Memory B cell (primary cell): ENCODE measurements at places on chromosomes 4 and X.
A peak's percentile ranks its signal among the peaks of the same experiment; 100 is the strongest.

- DNase-seq, result no peak
- H3K4me1 ChIP-seq, result peaks cover 9% of the 10 kb centered on the region
- no peak overlapping the region for H3K4me3 ChIP-seq
- peaks cover 3% of the 10 kb centered on the region for H3K27me3 ChIP-seq
- no peaks in the 10 kb centered on the region for H3K36me3 ChIP-seq
These were observed 54.7 kb upstream of the MYOZ2 start for GRCh38 chr4:119080721-119081541.

DNA sequence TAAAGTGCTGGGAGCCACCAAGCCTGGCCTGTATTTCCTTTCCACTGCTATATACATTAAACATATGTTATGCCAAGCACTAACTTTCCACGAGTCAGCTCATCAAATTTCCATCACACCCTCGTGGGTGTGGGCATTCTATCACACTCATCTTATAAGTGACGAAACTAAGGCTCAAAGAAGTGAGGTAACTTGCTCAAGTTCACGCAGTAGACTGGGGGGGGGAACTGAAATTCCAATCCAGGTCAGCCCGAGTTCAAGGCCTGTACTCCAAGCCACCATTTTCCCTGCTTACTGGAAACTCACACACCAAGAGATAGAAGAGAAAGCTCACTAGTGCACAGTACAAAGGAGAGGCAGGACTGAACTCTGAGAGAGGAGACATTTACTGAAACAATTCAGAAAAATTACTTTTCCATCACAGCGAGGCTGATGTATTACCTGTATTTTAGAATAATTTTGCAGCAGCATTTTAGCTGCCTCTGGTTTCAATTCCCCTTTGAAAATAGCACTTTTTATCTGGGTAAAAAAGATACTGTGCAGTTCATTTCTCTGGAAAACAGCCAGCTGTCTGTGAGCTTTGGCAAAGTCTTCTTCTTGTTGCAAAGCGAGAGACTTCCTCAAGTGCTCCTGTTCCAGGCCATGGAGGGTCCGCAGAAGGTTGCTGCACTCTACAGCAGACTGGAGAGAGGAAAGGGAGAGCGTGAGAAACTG is 76.8 kb downstream of the EVC2 start:
- no peak overlapping the region for H3K27ac ChIP-seq
- H3K4me3 ChIP-seq, result no peak overlapping the region
- H3K4me1 ChIP-seq, result no peaks in the 10 kb centered on the region
- no peak for DNase-seq
- H3K36me3 ChIP-seq, result no peaks in the 10 kb centered on the region

- no peak overlapping the region for H3K4me3 ChIP-seq
- no peak overlapping the region for H3K27ac ChIP-seq
- DNase-seq, result no peak
- H3K36me3 ChIP-seq, result no peaks in the 10 kb centered on the region
- H3K27me3 ChIP-seq, result no peaks in the 10 kb centered on the region
- H3K4me1 ChIP-seq, result no peaks in the 10 kb centered on the region
These were observed 427.7 kb upstream of the MAGEB2 start for GRCh38 chrX:29787656-29788055.

DNA sequence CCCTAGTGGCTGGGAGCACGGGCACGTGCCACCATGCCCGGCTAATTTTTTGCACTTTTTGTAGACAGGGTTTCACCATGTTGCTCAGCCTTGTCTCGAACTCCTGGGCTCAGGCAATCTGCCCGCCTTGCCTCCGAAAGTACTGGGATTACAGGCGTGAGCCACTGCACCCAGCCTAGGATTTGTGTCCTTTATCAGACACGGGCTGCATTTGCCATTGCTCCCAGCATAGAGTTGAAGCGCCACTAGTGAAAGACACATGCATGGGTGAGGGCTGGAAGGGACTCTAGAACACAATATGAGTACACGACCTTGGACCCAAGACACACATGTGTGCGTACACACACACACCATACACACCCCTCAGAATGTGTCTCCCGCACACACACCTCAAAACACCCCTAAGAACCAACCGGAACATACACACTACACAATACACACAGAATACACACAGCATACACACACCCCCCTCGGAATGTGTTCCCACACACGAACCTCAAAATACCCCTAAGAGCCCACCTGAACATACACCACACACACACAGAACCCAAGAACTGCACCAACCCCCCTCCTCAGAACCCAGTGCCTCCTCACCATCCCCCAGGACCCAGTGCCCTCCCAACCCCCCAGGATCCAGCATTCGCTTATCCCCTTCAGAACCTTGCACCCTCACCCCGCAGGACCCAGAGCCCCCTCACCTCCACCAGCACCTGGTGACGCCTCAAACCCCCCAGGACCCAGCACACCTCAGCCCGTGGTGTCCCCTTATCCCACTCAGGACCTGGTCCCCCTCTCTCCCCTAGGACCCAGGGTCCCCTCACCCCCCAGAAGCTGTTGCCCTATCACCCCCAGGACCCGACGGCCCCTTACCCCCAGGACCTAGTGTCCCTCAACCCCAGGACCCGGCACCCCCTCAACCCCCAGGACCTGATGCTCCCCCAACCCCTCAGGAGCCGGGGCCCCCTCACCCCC is 1.0 kb downstream of the TNIP2 start:
- DNase-seq, result no peak
- H3K36me3 ChIP-seq, result peaks cover 5% of the 10 kb centered on the region
- no peaks in the 10 kb centered on the region for H3K27me3 ChIP-seq
- peaks cover 20% of the 10 kb centered on the region for H3K4me1 ChIP-seq
- H3K4me3 ChIP-seq, result peak overlapping the region; percentile 88

DNA sequence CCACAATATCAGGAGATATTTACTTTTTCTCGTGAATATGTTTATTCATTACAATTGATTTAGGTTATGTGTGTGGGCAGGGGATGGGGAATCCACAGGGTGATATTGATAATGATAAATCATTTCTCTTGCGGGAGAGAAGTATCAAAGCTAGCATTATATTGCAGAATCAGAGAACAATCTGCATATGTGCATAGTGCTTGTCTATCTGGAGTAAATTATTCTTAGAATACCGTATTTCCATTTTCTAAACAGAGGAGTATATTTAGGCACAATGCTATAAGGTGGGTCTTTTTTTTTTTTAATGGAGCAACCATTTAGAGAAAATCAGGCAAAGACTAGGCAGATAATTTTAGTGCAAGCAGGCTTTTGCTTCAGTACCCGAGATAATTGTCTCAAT is 166.0 kb upstream of the ARX start:
- H3K27ac ChIP-seq, result no peak overlapping the region
- H3K27me3 ChIP-seq, result no peaks in the 10 kb centered on the region
- no peaks in the 10 kb centered on the region for H3K36me3 ChIP-seq
- no peak for DNase-seq

DNA sequence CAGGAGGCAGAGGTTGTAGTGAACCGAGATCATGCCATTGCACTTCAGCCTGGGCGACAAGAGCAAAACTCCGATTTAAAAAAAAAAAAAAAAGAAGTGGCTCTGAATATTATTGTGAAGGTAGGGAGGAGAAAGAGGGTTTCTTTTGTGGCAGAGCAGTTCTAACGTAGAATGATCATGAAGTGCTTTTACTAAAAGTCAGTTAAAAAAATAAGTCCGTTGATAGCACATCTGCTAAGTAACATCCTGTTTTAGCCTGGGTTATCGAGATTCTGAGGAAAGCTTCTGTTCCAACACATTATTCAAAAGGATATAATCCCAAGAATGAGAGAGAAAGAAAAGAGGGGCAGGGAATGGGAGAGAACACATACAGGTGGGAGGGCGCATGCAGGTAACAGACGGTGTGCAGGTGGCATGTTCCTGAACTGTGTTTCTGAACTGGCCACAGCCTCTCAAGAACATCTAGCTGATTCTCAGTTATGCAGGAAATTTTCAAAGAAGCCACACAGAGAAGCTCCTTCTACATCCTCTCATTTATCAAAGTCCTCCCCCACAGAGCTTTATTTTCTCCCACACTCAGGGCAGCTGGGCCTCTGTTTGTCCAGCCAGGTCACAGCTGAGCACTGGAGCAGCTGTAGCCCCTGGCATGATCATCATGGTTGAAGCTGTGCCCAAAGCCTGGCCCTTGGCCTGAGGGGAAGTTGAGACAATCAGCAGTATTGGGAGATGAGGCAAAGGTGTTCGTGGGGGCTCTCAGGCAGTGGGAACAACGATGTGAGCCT is 342.3 kb downstream of the ZNF674 start:
- H3K27ac ChIP-seq, result no peak overlapping the region
- no peak for DNase-seq
- no peak overlapping the region for H3K4me3 ChIP-seq
- H3K27me3 ChIP-seq, result peaks cover 3% of the 10 kb centered on the region
- H3K4me1 ChIP-seq, result no peaks in the 10 kb centered on the region

GRCh38 chr4:69907151-69907550 is 23.7 kb upstream of the CSN1S1 start:
- no peaks in the 10 kb centered on the region for H3K36me3 ChIP-seq
- DNase-seq, result no peak
- no peak overlapping the region for H3K4me3 ChIP-seq
- no peaks in the 10 kb centered on the region for H3K27me3 ChIP-seq

- no peaks in the 10 kb centered on the region for H3K36me3 ChIP-seq
- H3K4me3 ChIP-seq, result no peak overlapping the region
- no peaks in the 10 kb centered on the region for H3K4me1 ChIP-seq
These were observed 106.1 kb downstream of the UCHL1 start for GRCh38 chr4:41362621-41363383.

DNA sequence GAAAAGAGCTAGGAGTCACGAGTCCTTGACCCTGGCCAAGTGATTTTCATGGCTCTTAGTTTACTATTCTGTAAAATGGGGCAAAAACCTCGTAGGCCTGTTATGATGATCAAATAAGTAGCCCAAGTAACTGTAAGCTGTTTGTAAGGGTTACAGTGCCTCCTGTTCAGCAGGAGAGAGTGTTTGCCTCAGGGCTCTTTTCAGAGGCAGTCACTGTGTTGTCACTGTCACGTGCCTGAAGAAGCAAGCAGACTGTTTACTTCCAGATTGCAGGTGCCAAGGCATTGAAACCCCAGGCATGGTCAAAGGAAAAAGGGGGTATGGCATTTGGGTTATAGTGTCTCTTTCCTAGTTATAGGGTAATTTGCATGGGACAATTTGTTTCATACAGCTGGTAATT is 4.5 kb downstream of the RAB39B start:
- no peak overlapping the region for H3K4me3 ChIP-seq
- no peaks in the 10 kb centered on the region for H3K27me3 ChIP-seq
- DNase-seq, result no peak

DNA sequence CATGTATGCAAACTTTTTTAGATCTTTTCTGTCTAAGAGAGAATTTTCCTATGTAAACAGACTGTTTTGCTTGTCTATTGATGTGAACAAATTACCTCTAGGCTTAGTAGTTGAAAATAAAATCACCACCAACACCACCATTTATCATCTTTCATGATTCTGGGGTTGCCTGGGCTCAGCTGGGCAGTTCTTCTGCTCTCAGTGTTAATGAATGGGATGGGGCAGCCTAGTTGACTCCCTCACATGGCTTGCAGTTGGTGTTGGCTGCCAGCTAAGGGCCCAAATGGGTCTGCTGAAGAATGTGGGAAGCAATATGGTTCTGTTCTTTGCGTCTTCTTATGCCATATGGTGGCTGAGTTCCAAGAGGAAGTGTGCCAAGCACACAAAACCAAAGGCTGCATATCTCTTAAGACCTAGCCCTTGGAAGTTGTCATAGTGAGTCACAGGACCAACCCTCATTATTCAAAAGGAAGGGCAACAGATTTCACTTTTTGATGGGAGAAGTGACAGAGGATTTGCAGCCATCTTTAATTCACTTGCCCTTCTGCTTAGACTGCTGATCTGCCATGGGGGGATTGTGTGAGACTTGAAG is 17.9 kb downstream of the REELD1 start:
- peaks cover 3% of the 10 kb centered on the region for H3K36me3 ChIP-seq
- no peaks in the 10 kb centered on the region for H3K4me1 ChIP-seq
- no peak overlapping the region for H3K4me3 ChIP-seq
- DNase-seq, result no peak

DNA sequence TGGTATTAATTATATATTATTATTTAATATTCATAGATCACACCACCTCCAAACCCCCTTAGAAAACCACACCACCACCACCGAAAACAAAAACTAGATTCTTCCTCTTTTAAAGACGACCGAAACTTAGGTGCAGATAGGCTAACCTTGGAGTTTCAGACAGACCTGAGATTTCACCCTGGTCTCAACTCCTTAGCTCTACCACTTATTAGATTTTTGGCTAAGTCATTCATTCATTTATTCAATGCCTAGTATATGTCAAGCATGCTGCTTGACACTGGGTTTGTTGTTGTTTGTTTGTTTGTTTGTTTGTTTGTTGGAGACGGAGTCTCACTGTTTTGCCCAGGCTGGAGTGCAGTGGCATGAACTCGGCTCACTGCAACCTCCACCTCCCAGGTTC is 9.5 kb upstream of the BMP2K start:
- peak overlapping the region; percentile 46 for H3K4me3 ChIP-seq
- DNase-seq, result peak; percentile 44
- H3K27me3 ChIP-seq, result no peaks in the 10 kb centered on the region

- H3K27me3 ChIP-seq, result no peaks in the 10 kb centered on the region
- H3K4me1 ChIP-seq, result no peaks in the 10 kb centered on the region
- no peak overlapping the region for H3K27ac ChIP-seq
- H3K4me3 ChIP-seq, result no peak overlapping the region
- H3K36me3 ChIP-seq, result no peaks in the 10 kb centered on the region
These were observed 9.5 kb upstream of the CASK start for GRCh38 chrX:41932885-41933284.

DNA sequence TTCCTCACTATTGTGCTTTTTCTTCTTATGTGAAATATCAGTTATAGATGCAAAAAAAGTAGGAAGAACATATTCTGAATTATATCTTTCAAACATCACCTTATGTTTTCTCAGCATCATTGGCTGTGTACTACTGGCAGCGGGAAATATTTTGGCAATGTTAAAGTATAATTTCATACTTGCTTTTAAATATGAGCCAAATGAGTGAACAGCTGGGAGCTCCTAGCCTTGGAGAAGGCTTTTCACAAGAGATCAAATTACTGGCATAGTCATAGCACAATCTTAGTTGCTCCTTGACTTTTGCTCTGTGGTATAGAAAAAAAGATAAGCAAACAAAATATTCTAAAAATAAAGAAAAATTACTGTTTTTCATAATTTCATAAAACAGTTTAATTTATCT is 1575.8 kb upstream of the PABPC4L start:
- no peaks in the 10 kb centered on the region for H3K36me3 ChIP-seq
- no peak overlapping the region for H3K27ac ChIP-seq
- H3K27me3 ChIP-seq, result no peaks in the 10 kb centered on the region
- H3K4me3 ChIP-seq, result no peak overlapping the region

DNA sequence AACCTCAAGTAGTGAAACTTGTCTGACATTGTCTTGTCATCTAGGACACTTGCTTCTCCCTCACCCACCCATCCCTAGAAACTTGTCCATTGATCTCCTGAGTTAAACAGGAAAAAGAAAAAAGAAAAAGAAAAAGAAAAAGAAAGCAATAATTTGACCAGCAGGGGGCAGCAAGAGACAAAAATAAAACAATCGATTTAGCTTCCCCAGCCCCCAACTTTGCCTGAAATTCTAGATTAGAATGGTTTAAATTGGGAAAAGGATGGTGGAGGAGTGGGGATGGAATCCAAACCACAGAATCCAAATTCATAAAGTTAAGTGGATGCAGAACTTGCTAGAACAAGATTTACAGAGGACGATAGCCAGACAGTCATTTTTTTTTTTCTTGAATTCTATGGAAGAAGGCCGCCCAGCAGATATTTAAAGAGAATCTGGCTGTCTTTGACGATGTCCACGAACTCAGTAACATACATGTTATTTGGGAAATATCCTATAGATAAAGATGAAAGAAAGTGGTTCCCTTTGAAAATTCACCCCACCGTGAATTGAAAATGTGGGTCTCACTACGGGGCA is 282.9 kb downstream of the USP46 start:
- no peak for DNase-seq
- H3K27ac ChIP-seq, result no peak overlapping the region
- H3K4me3 ChIP-seq, result no peak overlapping the region
- peaks cover 7% of the 10 kb centered on the region for H3K27me3 ChIP-seq
